ENCODE measurements at places on chromosomes 3 and 15.

GRCh38 chr3:148833223-148833622 is 5.6 kb downstream of the CPB1 start:
- no peak for DNase-seq

GRCh38 chr3:57309769-57310360 is 17.4 kb upstream of the ASB14 start:
- DNase-seq: no peak

DNA sequence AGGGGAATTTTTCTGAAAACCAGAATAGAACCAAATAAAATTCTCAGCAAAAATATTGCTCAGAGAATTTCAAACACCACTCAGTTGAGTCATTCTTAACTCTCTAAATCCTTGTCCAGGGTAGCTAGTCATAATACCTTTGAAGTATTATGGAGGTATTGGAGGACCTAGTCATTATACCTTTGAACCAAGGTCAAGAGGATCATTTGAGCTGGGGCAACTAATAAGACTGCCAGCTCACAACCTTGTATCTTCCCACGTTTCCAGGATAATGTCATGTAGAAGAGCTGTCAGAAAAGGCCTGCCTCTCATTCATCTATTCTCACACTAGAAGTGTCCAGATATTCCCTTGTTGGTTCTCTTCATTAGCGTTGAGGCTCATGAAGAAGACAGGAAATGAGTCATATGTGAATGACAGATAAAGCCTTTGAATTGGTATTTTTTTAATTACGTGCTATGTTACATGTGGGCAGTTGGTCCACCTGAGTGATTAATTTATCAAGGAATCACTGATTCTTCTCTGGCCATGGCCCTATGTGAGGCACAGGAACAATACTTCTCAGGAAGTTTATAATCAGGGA is 48.3 kb downstream of the TOPAZ1 start:
- DNase-seq: no peak

DNA sequence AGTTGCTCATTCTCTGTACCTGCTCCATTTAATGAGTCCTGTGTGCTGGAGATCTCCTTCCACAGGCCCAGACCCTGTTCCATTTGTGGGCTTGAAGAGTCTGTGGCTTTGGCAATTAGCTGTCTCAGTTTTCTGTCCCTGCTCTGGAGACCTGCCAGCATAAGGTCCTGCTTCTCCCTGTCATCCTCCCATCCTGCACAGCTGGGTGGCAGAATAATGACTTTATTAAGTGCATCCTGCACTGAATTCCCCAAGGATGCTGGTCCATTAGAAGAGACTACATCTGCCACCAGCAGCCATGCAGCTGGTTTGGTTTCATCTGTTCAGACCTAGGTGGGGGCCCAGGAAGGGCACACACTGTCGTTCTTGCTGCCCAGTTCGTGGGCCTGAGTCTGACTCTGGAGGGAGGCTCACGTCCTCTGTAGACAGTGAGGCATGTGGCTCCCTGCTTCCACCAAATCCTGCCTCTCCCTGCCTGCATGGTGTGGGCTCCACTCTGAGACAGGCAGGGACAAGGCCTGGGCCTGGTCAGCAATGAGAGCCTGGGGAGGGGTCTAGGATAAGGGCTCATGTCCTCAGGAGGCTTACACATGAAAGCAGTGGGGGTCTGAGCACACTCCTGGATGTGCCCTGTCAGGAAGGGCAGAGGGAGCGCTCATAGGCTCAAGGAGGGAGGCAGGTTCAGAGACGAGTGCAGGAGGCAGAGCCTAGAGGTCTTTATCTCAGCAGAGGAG is 78.4 kb upstream of the PRR23E start:
- DNase-seq: no peak

DNA sequence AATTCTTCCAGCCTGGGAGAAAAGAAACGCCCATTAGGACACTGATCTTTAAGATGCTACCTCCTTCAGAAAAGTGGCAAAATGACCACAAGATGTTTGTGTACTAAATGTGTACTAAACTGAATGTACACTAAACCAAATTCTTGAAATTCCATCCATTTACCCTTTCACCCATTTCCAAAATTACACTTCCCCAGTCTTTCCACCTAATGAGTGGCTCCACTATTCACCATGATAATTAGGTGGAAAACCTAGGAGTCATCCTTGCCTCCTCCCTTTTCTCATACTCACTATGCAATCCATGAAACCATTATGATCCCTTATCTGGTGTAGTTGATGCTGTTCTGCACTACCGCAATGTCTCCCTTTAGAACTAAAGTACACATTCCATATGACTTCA is 452.1 kb upstream of the THBS1 start:
- no peak for DNase-seq

DNA sequence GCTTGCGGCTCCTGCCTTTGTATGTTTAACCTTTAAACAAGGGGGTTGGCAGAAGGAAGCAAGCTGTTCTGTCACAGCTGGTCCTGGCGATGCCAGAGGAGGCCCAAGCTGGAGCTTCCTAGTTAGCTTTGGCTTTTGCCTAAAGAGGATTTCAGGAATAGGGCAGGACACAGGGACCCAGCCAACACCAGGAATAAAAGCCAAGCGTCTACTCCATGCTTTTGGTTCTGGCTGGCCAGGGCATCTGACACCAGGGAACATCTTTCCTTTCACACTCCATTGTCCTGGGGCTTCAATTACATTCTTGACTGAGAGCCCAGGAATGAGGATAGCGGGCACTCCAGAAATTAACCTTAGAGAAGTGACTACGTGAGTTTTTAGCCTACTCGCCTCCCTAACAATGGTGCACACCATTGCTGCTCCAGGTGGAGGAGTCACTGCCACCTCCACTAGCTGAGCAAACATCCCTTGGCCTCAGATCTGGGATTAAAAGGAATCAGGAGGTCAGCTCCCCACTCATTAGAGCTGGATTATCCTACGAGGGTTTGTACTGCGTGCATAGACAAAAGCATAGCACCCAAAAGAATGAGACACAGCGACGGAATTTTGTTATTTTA is 38.2 kb downstream of the TPM1 start:
- no peak for DNase-seq

GRCh38 chr3:119468041-119468440 is 722 bp upstream of the POGLUT1 start:
- no peak for DNase-seq

GRCh38 chr15:69804786-69805185 is 292.9 kb downstream of the TLE3 start:
- no peak for DNase-seq

DNA sequence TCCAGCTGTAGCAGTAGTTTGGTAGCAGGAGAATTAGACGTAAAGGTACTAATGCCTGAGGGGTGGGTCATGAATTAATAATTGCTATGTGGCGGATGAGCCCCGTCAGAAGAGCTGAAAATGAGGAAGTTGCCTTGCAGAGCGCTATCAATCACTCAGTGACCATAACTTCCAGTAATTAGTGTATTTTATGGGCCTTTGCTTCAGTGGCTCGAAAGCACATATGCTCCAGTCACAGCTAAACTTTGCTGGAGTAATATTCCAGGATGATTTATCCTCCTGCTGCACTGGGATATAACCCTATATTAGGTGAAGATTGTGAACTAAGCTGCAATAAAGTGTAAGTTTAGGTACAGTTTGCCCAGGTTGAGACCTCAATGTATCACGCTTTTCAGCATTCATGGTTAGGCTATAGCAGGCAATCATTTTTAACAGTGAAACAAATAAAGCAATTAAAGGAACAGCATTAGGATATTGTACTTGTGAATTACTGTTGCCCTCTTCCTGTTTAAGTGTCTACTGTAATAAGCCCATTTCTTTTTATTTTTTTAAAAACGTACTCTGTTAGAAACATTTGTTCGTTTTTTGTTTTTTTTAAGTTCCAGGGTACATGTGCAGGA is 104.6 kb upstream of the SKOR1 start:
- DNase-seq: no peak

DNA sequence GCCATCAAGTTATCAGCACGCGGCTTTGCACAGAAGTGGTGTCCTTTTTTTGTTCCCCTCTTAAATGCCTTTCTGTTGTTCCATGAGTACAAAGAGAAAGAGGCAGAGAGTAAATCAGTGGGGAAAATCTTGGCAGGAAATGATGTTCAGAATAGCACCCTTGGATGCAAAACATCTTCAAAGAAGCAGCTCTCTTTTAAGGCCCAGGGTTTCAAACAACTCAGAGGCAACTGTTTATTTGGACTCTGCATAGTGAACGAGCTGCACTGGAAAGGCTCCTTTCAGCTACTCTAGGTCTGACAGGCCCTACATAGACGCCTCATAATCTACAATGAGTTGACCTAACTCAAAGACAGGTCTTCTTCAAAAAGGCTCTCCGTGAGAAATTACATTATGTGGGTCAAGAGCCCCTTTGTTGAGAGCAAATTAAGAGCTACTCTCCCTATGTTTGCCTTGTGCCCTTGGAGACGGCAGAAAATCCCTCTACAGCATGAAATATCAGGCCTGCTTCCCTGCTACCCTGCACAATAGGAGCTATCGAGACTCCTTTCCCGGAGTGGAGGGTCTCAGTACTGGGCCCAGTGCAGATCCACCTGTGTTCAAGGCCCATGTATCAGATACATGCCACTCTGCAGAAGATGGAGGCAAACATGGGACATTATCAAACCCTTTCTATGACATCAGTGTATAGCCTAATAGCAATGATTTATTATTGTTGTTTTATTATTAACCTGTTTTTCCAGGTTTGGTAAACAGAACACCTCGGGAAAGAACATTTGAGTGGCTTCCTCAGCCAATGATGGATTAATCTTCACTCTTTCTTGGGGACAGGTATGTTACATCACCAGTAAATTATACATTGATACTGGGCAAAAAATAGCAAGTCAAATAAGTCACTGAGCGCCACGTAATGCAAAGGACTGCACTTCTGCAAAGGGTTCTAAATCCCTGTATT is 53.1 kb downstream of the HEG1 start:
- no peak for DNase-seq

DNA sequence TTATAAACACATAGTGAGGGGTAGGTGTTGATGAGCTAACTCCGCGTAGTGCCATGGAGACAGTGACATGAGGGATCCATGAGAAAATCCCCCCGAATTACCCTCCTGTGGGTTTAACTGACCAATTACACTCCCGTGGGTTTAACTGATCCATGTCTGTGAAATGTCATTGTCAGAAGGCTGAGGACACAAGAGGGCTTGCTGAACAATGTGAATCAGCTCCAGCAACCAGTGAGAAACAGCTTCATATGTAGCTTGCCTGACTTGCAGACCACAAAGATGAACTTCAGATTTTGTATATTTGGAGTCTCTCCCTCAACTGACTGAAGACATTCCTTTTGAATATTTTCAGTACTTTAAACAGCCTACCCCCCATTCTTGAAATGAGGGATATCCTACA is 144.9 kb downstream of the FBN1 start:
- no peak for DNase-seq

DNA sequence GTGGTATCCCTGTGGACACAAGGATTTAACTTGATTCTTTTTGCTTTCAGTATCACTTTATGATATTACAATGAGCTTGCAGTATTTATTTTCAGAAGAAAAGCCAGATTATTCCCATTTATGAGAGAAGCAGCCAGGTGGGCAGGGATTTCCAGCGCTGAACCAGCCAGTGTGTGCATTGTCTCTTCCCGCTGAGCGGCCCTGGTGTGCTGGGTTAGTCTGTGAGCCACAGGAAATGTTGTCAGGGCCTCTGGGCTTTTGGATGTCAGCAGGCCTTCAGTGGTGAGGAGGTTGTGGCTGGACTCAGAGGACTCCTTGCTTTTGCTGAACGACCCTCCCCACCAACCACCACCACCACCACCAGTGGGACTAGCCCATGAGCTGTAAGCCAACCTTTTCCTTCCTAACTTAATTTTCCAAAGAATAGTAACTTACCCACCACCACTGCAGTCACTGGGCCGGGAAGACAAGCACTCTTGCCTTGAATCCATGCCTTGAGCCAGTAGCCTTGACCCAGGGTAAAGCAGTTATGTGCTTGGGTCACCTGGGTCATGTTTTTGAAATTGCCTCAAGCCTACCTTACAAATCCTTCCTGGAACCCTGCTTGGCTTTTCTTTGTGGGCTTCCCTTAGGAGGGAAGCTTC is 33.1 kb downstream of the FLNB start:
- no peak for DNase-seq

GRCh38 chr3:46349484-46350261 is 4.2 kb upstream of the CCR2 start:
- no peak for DNase-seq

GRCh38 chr3:52092891-52093290 is 36.5 kb upstream of the DUSP7 start:
- DNase-seq: no peak

GRCh38 chr3:123180791-123181190 is 21.0 kb upstream of the SEC22A start:
- DNase-seq: no peak

- no peak for DNase-seq
Measured at GRCh38 chr3:1348547-1348946, 255.7 kb downstream of the CNTN6 start.

DNA sequence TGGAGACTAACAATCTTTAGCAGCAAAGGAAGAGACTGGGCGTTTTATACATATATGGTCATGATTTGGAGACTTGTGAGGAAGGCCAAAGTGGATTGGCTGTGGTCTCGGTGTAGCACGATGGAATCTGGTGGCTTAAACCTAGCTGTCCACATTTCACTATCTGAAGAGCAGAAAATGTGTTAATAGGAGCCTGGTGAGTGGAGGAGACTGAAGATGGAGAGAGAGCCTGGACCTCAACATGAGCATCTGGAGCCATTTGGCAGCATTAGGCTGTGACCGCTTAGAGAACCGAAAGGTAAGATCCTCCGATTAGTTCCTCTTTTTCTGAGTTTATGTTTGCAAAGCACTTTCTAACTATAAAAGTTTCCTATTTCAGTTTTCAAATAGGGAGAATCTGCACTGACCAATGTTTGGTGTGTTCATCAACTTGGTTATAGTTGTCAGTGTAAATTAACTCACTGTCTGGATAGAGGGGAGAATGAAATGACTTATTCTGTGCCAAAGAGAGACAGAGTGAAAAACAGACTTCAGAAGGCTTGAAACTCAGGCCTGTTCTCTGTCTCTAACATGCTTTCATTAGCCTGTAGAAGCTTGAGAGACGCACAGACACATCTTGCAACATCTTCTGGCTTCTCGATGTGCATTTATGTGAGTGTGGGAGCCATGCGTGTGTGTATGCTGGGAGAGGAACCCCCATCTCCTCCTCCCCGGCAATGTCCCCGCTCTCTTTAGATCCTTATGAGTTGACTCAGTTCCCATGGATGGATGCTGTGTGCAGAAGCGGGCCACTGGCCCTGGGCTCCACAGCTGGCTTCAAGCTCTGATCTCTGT is 244.7 kb upstream of the TBL1XR1 start:
- no peak for DNase-seq

DNA sequence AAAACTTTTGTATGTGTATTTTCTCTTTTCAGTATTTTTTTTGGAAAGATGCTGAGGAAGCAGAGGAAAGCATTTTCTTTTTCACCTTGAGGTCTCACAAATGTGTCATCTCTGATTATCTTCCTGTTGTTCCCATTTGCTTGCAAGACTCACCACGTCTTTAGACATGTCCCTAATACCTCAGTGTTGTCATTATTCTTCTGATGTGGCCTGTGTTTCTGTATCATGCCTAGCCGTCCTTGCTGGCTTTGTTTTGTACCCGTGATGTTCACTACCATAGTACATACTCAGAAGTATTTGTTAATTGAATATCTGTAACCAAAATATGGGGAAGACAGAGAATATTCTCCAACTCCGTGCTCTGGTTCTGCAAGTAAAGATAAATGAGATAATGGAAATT is 5.0 kb upstream of the P2RY14 start:
- no peak for DNase-seq

Data from activated T-cell treated with anti-CD3 and anti-CD28 coated beads for 4 hours (primary cell).